ENCODE measurements at places on chromosomes 7 and 10.

DNA sequence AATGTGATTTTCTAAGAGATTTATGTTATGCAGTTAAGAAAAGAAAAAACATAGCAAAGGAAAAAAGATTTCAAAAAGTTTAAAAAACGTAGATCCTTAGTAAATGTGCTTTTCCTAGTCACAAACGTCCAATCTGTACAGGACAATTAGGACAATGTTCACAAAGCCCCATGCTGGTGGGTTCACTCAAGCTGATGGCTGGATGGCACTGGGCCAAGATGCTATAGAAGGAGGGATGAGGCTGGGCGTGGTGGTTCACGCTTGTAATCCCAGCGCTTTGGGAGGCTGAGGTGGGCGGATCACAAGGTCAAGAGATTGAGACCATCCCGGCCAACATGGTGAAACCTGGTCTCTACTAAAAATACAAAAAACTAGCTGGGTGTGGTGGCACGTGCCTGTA lies 22.1 kb downstream of the SVIL start:
- ATAC-seq = no peak

- ATAC-seq = no peak
Observed at GRCh38 chr10:72459301-72459700, 104.6 kb upstream of the DNAJB12 start.

DNA sequence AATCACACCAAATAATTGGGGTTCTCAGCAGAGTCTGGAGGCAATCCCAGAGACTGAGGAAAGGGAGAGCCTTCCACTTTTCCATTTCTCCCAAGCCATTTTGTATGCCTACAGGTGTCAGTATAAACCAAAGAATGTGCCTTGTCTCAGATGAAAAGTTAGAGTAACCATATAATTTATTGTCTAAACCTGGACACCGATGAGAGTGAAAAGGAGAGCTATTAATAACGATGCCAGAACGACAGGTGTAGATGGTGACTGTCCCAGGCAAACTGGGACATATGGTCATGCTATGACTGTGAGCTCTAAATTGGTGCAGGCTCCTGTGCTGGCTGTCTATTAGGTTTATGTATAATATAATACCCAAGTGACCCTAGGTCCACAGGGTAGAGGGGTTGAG lies 219.6 kb downstream of the ARHGAP12 start:
- ATAC-seq = no peak

- ATAC-seq = no peak
Observed at GRCh38 chr7:142438235-142438922, 180.5 kb upstream of the PRSS58 start.

- no peak for ATAC-seq
Observed at GRCh38 chr10:31678139-31678536, 250.5 kb downstream of the ARHGAP12 start.

GRCh38 chr10:127912607-127913367 lies 5.9 kb downstream of the PTPRE start:
- ATAC-seq = no peak

Data from activated T-helper 17 cell treated with anti-CD3 and anti-CD28 coated beads, Interleukin-2, amount 50 U/mL, for 72 hours (primary cell).